Fibroblast of lung (primary cell): ENCODE measurements at places on chromosomes 12 and 14.

- DNase-seq = no peak
These were observed 7.8 kb downstream of the LRRK2 start for GRCh38 chr12:40232602-40233001.

DNA sequence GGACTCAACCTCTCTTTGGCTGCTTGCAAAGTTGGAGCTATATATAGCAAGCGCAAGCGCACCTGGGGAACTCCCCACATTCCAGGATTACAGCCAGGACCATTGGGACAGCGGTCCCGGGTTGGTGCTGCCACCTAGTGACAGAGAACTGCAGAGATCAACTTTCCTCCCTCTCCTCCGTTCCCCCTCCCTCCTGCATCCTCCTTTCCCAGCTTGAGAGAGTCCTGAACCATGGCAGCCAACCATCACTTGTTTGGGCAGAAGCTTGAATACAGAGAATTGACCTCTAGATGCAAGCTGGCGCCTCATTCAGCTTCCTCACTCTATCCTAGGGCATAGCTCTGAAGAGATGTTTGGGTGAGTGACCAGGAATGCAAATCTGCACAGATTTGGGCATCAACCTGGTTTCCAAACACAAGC, 17.4 kb upstream of the FLVCR2 start:
- peak; percentile 71 for DNase-seq

GRCh38 chr14:55129428-55130195, 560 bp downstream of the LGALS3 start:
- DNase-seq = peak; percentile 59

GRCh38 chr12:111777345-111778045, 10.8 kb downstream of the ALDH2 start:
- DNase-seq = no peak

- no peak for DNase-seq
These were observed 404.7 kb upstream of the FLRT2 start for GRCh38 chr14:85125291-85125670.

DNA sequence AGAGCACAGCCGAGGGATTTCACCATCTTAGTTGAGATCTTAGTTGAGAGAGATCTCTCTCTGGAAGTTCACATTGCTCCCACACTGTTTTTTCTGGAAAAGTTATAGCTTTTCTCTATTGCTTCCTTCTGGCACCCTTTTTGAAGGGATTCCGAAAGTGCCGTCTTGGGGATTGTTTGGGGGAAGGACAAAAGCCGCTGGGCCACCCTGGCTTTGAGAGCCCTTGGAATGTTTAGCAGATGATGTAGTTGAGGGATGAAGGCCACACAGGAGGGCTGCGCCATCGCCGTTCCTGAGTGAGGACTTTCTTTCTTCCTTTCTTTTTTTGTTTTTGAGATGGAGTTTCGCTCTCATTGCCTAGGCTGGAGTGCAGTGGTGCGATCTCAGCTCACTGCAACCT, 17.7 kb downstream of the PLEKHG3 start:
- no peak for DNase-seq

DNA sequence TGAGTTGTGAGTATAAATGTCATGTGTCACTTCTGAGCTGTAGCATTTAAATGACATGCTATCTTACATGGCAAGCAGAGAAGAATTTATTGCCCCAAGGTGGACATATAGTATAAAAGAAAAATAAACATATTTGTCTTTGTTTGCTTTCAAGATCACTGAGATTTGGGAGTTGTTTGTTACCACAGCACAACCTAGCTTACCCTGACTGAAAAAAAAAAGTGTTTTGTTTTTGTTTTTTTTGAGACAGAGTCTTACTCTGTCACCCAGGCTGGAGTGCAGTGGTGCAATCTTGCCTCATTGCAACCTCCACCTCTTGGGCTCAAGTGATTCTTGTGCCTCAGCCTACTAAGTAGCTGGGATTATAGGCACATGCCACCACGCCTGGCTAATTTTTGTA, 596.5 kb downstream of the MED13L start:
- DNase-seq = no peak

DNA sequence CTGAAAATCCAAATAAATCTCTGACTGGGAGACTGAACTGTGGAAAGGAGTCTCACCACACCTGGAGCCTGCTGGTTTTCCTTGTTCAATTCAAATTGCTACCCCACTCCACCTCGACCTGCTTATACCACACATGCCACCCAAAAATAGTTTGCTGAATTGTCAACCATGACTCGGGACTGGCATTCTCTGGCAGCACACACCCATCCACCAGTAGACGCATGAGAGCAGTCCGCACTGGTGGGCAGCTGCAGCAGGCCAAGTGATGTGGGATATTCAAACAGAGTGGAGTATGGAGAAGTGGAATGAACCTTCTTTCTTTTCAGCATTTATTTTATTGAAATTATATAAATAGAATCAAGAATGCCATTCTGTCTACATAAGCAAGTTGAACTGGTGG, 38.7 kb upstream of the SYCP3 start:
- DNase-seq = no peak

DNA sequence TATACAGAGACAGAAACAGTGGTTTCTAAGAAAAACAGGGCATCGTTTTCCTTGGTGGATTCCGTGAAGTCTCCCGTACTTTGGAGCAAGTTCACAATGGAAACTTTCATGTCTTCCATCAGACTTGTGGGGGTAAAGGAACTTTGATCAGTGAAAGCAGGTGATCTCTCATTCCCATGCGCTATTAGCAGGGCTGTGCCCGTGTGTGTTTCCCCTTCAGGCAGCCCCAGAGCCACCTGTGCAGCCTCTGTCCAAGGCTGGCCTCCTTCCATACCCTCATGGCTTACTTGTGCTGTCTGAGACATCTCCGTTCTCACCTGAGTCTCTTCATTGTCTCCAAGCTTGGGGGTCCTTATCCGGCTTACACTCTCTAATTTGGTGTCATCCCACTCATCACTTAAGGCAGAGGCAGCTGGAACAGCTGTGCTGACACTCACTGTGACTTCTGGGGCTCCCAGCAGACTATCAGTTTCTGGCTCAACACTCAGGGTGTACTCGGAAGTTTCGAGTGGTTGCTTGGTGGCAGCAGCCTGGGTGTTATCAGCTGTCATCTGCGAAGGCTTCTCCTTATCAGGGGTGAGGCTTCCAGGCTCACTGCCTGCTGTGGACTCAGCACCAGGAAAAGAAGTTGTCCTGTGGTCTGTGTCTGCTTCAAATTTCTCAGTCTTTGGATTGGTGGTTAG, 13.8 kb downstream of the ARMH4 start:
- no peak for DNase-seq

DNA sequence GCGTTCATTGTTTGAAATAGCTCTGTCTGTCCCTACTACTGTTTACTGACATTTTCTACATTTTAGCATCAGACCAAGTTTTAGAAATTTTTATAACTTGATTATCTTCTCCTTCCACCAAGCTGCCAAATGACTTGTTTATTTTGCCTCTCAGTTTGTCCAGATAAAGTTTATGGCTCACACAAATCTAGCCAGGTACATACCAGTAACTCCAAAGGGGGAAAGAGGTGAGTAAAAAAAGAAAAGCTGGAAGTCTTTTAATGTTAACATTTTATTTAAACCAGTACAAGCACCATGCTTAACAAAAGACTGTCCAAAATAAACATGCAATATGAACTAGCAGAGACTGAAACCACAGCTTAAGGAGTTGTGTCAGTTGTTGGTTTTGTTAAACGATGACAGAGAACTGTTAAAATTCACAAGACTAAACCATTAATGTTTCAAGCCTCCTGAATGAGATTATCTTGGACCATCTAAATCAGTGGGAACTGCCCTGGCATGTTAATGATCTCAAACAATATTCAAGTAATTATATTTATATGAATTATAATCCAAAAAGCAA, 14.5 kb downstream of the GMFB start:
- no peak for DNase-seq

- DNase-seq = peak; percentile 83
These were observed 170.3 kb downstream of the TTC7B start for GRCh38 chr14:90645842-90646443.

DNA sequence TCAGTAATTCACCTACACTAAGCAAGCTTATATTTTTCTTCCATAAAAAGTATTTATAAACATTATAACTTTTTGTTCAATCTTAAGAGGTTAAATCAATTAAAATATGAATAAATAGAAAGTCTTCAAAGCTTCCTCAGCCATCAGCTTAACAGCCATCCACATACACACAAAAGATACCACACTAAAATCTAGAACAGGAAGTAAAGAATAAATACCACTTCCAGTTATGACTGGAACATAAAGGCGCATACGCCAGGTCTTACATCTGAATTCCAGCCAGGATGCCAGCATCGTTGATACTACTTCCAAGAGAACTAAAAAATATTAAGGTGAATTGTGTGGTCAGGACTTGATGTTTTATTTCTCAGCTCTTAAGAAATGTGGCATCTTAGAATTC, 17.0 kb downstream of the SIX1 start:
- no peak for DNase-seq

DNA sequence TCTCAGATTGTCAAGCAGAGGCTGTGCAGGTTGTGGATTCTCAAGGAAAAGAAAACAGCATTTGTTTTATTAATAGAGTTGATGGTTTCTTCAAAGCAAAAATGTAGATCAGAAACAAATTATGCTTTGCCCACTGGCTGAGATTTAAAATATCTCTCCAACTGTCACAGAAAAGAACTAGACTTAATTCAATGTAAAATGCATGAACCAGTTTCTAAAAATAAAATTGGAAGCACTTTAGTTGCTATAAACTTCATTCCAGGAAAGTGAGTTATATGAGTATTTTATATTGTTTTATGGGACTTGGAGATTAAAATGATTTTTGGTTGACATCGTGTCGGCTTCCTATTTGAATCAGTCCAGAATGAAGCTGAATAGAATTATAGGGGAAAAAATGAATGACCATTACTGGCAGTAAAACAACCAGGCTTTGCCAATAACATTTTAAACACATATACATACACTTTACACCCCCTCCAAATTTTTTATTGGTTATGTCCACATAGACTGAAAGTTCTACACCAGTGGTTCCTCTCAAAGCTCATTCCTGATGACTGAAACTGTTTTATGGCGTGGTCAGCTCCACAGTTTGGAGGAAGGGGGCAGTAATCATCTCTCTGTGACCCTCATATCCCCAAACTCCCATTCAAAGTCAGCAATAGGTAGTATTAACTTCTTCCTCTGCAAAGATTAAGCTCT, 55.5 kb upstream of the DAAM1 start:
- DNase-seq = peak; percentile 15

DNA sequence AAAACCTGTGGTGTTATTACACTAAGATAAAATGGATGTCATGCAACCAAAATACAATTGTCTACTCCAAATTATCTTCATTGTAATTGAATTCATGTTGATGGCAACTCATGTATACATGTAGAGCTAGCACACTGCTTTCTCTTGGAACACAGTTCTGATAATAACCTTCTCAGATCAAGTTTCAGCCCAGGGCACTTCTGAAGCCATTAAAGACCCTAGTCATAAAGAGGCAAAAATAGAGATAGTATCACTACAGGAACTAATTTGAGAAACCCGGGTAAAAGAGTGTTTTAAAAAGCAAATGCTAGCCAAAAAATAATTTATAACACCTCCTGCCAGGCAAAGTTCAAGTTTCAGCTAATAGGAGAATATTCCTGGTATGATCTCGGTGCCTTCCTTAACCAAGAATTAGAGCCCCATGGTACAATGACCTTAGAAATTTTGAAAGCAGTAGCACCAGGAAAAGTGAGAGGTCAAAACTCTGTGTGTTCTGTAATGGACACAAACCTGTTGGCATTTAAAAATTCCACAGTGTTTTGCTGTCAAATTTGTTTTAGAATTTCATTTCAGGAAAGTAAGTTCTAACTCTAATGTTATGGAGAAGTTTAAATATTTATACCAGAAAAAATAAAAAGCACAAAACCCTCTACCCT, 105.0 kb upstream of the FRMD6 start:
- DNase-seq = no peak

- DNase-seq = no peak
These were observed 239.2 kb downstream of the NUAK1 start for GRCh38 chr12:105899589-105899988.

DNA sequence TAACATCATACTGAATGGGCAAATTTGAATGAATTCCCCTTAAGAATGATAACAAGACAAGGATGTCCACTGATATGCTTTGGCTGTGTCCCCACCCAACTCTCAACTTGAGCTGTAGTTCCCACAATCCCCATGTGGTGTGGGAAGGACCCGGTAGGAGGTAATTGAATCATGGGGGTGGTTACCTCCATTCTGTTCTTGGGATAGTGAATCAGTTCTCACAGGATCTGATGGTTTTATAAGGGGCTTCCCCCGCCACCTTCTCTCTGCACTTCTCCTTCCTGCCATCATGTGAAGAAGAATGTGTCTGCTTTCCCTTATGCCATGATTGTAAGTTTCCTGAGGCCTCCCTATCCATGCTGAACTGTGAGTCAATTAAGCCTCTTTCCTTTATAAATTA, 29.3 kb downstream of the MED6 start:
- DNase-seq = no peak

DNA sequence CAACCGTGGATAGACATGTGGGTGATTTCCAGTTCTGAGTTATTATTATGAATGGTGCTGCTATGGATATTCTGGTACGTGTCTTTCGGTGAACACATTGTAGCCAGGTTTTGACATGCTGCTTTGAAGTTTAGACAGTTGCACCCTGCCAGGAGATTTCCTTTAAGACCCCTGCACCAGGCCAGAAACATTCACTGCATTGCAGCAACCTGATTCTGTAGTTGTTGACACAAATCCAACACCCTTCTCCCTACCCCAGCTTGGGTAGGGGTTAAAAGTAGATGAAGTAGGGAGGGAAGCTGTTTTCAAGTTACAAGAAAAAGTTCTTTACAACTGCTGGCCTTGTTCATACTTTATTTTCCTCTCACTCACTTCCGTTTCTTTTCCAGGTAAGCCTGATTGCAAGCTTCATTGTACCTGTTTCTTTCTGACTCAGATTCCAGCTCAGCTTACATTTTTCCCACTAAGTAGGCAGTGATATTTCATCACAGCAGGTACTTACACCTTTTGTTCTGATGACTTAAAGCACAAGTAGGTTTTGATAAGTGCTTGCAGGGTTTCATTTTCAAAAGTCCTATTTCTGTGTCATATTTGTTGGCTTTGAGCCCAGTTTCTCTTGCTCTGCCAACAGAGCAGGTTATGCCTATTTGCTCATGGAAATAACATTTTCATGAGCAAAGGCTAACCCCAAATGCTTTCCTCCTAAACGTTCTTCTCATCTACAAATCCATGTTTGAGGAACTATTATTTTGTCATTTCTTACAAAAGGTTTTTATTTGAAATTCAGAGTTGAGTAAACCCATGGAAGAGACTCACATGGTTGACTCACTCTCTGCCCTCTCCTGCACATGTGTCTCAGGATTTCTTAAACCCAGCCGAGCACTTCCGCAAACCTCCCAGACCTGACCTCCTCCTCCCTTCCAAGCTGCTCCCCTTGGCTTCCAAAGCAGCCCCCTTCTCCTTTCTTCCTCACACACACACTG, 12.1 kb upstream of the LTA4H start:
- DNase-seq = peak; percentile 76
